ENCODE measurements at places on chromosomes 5 and 9.

GRCh38 chr9:41229408-41230401 is 40.6 kb upstream of the ZNG1F start:
- H3K27me3 ChIP-seq, result peaks cover 12% of the 10 kb centered on the region
- no peak for DNase-seq
- no peak overlapping the region for H3K27ac ChIP-seq

DNA sequence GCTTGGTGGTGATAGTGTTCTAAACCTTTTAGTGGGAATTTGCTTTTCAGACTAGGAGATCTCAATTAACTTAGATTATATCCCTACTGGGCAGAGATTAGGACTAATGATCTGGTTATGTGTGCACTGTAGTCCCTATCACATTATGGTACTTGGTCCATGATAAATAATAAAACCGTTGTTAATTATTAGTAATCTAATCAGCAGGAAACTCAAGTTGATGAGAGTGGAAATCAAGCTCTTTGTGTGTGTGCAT is 262.3 kb downstream of the ARHGAP26 start:
- peaks cover 3% of the 10 kb centered on the region for H3K4me1 ChIP-seq
- no peak overlapping the region for H3K27ac ChIP-seq
- H3K27me3 ChIP-seq, result no peaks in the 10 kb centered on the region
- no peaks in the 10 kb centered on the region for H3K36me3 ChIP-seq
- H3K4me3 ChIP-seq, result no peak overlapping the region

DNA sequence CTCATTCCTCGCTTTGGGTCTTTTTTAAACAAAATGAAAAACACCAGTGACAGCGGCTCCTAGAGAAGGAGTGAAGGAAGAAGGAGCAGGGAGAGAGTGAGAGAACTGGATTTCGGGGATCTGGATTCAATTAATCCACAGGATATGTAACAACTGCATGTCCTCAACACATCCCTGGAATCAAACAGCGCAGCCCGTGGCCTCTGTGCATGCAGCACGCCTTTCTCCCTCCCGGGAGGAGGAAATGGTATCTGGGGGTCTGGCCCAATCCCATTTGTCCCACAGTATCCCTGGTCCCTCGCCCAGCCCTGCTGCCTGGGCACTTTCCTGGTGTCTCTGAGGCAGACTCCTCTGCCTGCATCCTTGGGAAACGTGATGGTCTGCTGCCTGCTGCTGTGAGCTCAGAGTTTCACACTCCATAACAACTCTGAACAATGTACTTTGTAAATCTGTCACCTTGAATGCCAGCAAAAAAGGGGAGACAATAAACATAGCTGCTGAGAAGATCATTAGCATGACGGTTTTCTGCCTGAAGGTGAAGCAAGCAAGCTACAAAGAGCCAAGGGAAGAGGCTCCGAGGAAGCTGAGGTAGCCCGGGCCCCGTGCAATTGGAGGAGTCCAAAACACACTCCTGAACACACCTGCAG is 56.1 kb downstream of the PTCH1 start:
- H3K4me1 ChIP-seq, result peaks cover 92% of the 10 kb centered on the region
- H3K27ac ChIP-seq, result peak overlapping the region; percentile 26

DNA sequence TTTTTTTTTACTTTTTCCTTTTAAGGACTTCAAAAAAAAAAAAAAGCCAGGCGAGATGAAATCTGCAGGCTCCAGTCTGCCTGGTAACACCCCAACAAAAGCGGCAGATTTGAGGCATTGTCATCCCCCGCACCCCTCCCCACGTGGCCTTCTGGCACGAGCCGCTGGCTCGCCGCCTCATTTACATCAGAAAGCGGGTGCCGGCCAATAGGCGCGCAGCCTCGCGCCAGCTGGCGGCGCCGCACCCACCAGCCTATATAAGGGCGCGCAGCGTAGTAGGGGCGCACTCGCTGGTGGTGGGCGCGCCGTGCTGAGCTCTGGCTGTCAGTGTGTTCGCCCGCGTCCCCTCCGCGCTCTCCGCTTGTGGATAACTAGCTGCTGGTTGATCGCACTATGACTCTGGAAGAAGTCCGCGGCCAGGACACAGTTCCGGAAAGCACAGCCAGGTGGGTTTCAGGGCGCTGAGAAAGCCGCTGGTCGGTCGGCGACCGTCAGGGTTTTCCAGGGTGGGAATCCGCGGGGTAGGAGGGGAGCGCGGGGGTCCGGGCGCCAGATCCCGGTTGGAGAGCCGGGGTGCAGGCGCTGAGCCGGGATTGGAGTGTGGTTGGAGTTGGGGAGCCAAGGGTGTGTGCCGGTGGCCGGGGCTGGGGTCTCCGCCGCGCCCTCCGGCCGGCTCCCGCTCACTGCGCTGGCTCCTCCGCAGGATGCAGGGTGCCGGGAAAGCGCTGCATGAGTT is at the start of gene GADD45G:
GADD45G (plus strand) TSS at position 284 of the 736 bp plus-strand sequence; CDS start at position 394, 110 bp downstream.
- peak; percentile 83 for DNase-seq
- H3K4me3 ChIP-seq, result peak within 1 kb of the TSS; percentile 88
- H3K4me1 ChIP-seq, result peaks cover 50% of the 10 kb centered on the region
- H3K27ac ChIP-seq, result no peak within 1 kb of the TSS

DNA sequence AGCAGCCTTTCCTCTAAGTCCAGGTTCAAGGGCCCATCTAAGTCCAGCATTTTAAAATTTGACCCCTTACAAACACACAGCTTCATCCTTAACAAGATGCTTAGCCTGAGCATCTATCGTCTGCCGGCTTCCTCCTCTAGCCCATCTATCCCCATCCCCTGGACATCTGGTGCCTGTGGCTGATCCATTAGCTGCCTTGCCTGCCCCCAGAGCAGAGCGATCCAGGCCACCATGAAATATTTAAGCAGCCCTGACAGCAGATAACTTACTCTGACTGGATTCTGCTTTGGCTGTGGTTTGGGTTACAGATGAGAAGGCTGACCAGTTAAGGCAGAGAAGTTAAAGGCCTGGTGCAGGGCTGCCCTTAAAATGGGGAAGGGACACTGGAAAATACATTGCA is 30.9 kb upstream of the CPEB4 start:
- H3K27me3 ChIP-seq, result no peaks in the 10 kb centered on the region
- H3K36me3 ChIP-seq, result no peaks in the 10 kb centered on the region
- H3K27ac ChIP-seq, result peak overlapping the region; percentile 70
- H3K4me1 ChIP-seq, result peaks cover 58% of the 10 kb centered on the region

DNA sequence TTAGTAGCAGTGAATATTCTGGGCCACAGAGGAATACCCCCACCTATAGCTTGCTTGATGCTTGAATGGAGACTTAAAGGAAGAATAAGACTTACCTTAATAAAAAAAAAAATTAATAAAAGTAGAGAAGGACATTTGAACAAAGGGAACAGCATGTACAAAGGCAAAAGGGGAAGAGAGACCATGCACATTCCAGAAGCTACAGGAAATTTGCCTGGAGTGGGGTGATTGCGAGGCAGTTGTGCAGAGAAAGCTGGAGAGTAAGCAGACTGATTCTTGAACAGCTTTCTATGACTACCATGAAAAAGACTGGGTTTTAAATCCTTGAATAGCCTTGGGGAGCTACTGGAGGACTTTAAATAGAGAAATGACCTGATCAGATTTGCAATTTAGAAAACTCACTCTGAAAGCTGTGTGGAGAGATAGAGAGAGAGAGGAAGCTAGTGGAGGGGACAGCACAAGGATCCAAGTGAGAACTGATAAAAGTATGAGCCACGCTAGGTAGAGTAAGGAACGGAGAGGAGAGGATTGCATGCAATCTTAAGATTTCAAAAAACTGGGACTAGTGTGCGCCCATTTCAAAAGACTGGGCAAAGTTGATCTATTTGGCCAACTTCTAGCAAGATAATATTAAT is 12.5 kb upstream of the SSBP2 start:
- no peaks in the 10 kb centered on the region for H3K27me3 ChIP-seq
- H3K4me1 ChIP-seq, result peaks cover 43% of the 10 kb centered on the region
- no peak for DNase-seq
- no peaks in the 10 kb centered on the region for H3K36me3 ChIP-seq
- H3K27ac ChIP-seq, result no peak overlapping the region

GRCh38 chr9:37134166-37134565 is 13.8 kb downstream of the ZCCHC7 start:
- H3K27me3 ChIP-seq, result peaks cover 5% of the 10 kb centered on the region
- H3K4me1 ChIP-seq, result no peaks in the 10 kb centered on the region
- H3K4me3 ChIP-seq, result no peak overlapping the region
- no peak for DNase-seq
- H3K27ac ChIP-seq, result no peak overlapping the region

GRCh38 chr9:96649620-96650324 is 5.3 kb downstream of the PRXL2C start:
- no peak overlapping the region for H3K4me3 ChIP-seq
- H3K27me3 ChIP-seq, result peaks cover 6% of the 10 kb centered on the region
- H3K36me3 ChIP-seq, result peaks cover 41% of the 10 kb centered on the region
- no peak for DNase-seq
- H3K4me1 ChIP-seq, result peaks cover 10% of the 10 kb centered on the region
- no peak overlapping the region for H3K27ac ChIP-seq

GRCh38 chr5:38650540-38650939 is 94.1 kb upstream of the LIFR start:
- peak overlapping the region; percentile 11 for H3K4me3 ChIP-seq
- peak overlapping the region; percentile 52 for H3K27ac ChIP-seq
- peaks cover 35% of the 10 kb centered on the region for H3K4me1 ChIP-seq
- H3K27me3 ChIP-seq, result peaks cover 3% of the 10 kb centered on the region

DNA sequence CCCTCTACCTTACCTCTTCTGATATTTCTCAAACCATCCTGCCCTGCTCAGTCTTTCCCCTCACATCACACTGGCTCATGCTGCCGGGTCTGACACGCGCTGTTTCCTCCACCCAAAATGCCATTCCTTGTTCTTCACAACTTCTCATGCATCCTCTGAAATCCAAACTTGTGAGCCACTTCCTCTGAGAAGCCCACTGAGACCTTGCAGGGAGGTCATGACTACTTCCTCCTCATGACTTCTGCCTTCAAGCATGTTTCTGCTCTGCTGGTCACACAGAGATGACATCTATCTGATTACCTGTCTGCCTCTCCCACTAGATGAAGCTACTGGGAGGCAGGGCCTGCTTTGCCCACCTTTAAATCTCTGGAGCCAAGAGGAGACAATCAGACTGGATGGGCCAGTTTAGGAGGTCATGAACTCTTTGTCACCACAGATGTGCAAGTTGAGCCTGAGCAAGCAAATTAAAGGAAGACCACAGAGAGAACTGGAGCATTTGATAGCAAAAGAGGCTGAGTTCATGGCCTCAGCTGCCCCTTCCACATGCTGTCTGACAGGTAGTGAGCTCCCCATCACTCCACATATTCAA is 119.8 kb upstream of the TBC1D2 start:
- no peaks in the 10 kb centered on the region for H3K36me3 ChIP-seq
- DNase-seq, result no peak
- no peak overlapping the region for H3K27ac ChIP-seq
- H3K4me3 ChIP-seq, result no peak overlapping the region
- H3K4me1 ChIP-seq, result peaks cover 9% of the 10 kb centered on the region

DNA sequence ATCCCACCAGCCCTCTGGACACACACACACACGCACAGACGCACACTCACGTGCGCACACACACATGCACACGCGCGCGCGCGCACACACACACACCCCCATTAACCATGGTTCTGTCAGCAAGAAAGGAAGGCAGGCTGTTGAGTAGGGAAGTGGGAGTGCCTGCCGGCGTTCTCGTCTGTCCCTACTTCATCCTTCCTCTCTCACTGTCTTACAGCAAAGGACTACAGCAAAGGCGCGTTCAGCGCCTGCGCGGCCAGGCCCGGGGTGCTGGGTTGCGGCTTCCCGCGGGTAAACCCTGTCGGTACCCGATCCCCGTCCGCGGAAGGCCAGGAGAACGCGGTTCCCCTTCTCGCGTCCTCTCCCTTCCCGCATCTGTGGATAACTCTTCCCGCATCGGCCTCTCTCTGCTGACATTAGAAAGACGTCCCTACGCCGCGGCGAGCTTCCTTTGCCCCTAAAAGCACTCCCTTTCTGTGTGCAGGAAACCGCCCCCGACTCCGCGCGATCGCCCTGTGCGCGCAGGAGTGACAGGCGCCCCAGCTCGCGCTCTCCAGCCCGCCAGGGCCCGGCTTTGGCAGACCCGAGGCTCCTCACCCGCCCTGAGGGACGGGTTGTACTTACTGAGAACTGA is 219.2 kb downstream of the AGTPBP1 start:
- no peak overlapping the region for H3K27ac ChIP-seq
- H3K36me3 ChIP-seq, result no peaks in the 10 kb centered on the region
- H3K4me1 ChIP-seq, result peaks cover 22% of the 10 kb centered on the region
- DNase-seq, result peak; percentile 67

DNA sequence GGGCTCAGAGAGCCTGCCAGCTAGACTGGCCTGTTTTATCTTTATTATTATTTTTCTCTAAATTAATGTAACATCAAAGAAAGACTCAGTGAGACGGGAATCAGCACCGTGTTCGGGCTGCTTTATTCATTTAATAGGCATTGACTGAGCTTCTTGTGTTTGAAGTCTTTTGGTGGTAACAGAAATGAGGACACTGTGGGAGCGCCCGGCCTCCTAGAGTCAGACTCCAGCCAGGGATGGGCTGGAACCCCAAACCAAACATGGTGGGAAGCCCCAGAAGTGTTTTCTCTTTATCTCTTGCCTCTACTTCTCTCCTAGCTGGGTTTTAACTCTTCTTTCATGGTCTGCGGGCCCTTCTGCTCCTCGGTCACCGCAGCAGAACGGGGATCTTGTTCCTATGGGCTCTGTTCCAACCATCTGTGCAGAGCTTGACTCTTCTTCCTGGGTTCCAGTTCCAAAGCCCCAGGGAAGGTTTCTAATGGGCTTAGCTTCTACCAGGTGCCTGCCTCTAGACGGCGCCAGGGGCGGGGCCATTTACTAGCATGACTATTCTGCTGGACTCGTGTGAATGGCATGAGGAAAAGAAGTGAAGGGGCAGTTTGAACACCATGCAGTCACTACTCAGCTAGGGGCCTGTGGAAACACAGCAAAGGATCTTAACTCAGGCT is 123.8 kb downstream of the FGF18 start:
- H3K4me3 ChIP-seq, result no peak overlapping the region
- H3K4me1 ChIP-seq, result peaks cover 93% of the 10 kb centered on the region
- H3K36me3 ChIP-seq, result no peaks in the 10 kb centered on the region
- H3K27ac ChIP-seq, result no peak overlapping the region
- DNase-seq, result no peak

- DNase-seq, result no peak
- H3K4me3 ChIP-seq, result no peak overlapping the region
- H3K27me3 ChIP-seq, result peaks cover 7% of the 10 kb centered on the region
Observed at GRCh38 chr5:138986186-138986800, 111.2 kb upstream of the LRRTM2 start.

DNA sequence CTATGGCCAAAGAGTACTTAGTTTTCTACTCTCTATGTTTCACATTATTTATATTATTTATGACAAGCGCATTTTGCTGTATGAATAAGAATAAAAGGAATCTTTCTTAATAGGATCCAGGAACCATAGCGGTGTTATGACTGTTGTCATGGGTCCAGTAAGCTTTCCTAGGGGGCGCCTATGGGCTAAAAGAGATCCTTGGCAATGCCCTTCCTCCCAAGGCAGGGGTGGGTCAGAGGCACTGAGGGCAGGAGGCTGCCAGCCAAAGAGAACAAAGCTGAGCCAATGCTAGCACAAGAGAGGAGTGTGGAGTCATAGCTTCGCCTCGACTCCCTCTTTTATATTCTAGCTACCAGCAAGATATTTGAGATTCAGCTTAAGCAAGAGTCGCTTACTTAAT is 98.4 kb upstream of the GNAQ start:
- no peak overlapping the region for H3K4me3 ChIP-seq
- no peak overlapping the region for H3K27ac ChIP-seq
- no peaks in the 10 kb centered on the region for H3K36me3 ChIP-seq
- H3K4me1 ChIP-seq, result no peaks in the 10 kb centered on the region
- H3K27me3 ChIP-seq, result no peaks in the 10 kb centered on the region

GRCh38 chr9:74800226-74800625 is 87.5 kb downstream of the TRPM6 start:
- peak; percentile 11 for DNase-seq
- peaks cover 10% of the 10 kb centered on the region for H3K27me3 ChIP-seq
- no peak overlapping the region for H3K4me3 ChIP-seq
- no peaks in the 10 kb centered on the region for H3K36me3 ChIP-seq
- H3K4me1 ChIP-seq, result peaks cover 12% of the 10 kb centered on the region

- no peak for DNase-seq
- no peaks in the 10 kb centered on the region for H3K4me1 ChIP-seq
- no peak overlapping the region for H3K4me3 ChIP-seq
Observed at GRCh38 chr9:17057729-17058128, 77.1 kb upstream of the CNTLN start.

Data from nephron progenitor cell (in vitro differentiated cells).